WTC11 (cell line): ENCODE measurements at places on chromosomes 2 and 18.
A peak's percentile ranks its signal among the peaks of the same experiment; 100 is the strongest.

- peak; percentile 40 for DNase-seq
Observed at GRCh38 chr2:54957321-54957999, 92.8 kb downstream of the RTN4 start.

- DNase-seq = no peak
Observed at GRCh38 chr2:103293742-103294077, 531.9 kb downstream of the TMEM182 start.

DNA sequence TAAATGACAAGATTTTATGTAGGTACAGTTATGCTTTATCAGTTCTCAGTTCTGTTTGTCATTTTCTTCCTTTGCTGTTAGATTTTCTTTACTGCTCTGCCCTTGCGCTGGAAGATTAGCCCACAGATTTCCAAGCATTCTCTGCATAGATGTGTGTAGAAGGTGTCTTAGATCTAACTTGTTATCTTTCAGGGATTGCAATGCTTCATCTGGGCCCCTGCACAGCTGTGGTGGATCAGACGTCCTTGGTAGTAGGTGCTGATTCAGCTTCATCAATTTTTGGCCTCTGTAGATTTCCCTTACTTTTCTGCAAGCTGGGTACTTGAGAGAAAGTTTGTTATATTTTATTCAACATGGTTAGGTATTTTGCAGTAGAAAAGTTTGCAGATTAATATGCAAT, 115.3 kb upstream of the LINC00305 start:
- DNase-seq = no peak

- DNase-seq = no peak
Observed at GRCh38 chr2:131488306-131489205, 3.6 kb downstream of the MZT2A start.

GRCh38 chr2:158403237-158403636, 53.3 kb downstream of the CCDC148 start:
- DNase-seq = no peak

- DNase-seq = no peak
Observed at GRCh38 chr18:43236921-43237320, 40.4 kb downstream of the SYT4 start.

- no peak for DNase-seq
Observed at GRCh38 chr2:55965966-55966365, 42.4 kb upstream of the EFEMP1 start.

- no peak for DNase-seq
Observed at GRCh38 chr2:73952499-73953446, 26.1 kb downstream of the DGUOK start.

DNA sequence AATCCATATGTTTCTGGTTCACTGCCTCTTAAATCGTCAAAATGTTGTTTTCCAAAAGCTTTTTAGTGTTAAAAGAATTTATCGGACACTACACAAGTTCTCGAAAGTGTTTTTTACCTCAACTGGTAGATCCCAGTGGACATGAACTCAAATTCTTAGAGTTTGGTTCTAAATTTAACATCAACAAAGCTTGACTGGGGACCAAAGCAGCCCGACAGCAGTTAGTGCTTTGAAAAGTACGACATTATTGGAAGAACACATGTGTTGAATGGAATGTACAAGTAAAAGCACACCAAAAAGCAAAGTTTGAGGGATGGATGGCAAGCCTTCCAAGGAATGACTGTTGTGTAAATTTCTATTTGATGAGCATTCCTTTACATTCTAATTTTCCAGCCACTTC, 803.9 kb upstream of the POU3F3 start:
- DNase-seq = no peak

DNA sequence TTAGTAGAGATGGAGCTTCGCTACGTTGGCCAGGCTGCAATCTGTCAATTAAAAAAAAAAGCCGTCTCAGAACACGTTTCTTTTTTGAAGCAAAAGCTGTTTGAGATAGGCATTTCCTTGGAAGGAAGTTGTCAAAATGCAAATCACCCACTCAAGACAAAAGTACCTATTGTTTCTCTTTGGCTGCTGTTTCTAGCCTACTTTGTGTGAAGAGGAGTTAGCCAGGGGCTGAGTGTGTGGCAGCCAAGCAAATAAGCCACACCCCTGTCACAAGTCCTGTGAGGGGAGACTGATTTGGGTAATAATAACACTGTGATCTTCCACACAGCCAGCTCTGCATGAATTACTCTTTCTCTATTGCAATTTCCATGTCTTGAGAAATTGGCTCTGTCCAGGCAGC, 47.4 kb upstream of the CDCA7 start:
- no peak for DNase-seq

- no peak for DNase-seq
Observed at GRCh38 chr2:97751752-97752151, 38.4 kb downstream of the ZAP70 start.

DNA sequence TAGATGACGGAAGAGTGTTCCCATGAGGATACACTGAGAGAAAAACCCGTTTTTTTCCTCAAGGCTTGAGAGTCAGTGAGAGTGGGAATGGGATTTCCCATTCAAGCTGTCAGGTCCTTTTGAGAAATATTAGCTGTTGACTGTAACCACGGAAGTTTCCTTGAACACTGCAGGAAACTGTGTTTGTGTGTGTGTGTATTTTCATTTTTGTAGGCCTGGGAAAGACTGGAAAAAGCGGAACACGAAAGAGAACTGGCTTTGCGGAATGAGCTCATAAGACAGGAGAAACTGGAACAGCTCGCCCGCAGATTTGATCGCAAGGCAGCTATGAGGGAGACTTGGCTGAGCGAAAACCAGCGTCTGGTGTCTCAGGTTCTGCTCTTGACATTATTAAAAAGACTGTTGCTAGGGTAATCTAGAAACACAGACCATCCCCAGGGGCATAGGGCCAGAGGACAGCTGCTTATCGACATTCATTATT, 98.8 kb upstream of the EML6 start:
- no peak for DNase-seq

DNA sequence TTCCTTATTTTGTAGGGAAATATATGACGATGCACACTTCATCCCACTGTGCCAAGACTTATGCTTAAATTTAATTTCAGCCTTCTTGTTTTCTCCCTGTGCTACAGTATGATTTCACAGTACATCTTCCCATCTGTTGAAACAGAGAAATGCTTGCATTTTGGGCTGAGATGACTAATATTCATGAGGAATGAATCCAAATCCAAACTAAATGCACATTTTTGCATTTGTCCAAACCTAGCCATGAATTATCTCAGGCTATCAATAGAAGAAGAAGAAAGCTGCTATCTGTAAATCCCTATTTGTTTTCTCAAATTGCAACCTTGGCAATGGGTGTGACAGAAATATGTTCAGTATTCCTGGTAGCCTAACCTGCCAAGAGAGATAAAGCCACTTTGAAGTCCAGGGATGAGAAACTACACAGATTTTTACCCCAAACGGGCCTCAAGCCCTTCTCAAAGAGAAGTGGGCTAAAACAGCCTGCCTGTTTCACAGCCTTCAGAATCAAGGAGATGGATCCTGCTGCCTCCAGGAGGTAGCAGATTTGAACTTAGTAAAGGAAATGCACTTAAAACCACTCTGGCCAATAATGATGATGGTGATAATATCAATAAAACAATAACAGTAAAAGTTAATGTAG, 306.9 kb upstream of the NT5C1B start:
- no peak for DNase-seq

- DNase-seq = no peak
Observed at GRCh38 chr18:76463872-76464271, 31.2 kb downstream of the ZNF516 start.

- no peak for DNase-seq
Observed at GRCh38 chr2:214127571-214127970, 283.3 kb upstream of the VWC2L start.

DNA sequence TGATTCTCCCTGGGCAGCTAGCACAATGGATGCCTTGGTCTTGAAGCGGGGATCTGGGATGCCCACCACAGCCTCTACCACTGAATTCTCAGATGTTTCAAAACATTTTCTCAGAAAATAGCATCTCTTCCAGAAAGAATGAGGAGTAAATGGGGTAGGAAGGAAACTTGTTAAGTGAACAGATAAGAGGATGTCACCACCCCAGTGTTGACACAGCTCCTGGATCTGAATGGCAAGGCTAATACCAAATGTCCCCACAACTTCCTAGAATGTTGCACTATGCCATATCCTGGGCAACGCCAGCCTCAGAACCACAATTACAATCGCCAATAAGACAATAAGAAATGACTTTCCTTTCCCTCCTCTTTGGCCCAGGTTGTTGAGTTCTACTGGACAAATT, 177.2 kb downstream of the BCL11A start:
- no peak for DNase-seq

DNA sequence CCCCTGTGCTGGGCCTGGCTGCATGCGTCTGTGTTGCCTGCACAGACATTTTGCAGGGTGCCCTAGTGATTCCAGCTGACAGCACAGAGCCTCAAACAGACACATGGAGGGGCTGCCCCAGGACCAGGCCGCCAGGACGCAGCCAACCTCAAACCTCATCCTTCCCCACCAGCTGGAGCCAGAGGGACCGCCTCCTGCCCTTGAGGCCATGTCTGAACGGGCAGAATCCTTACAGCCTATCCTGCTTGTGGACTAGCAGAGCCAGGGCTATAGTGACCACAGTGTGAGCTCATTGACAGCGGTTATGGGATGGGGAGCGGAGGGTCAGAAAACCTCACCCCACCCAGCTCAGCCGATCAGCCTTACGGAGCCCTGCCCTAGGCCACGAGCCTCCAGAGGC, 22.4 kb downstream of the ODC1 start:
- DNase-seq = no peak

DNA sequence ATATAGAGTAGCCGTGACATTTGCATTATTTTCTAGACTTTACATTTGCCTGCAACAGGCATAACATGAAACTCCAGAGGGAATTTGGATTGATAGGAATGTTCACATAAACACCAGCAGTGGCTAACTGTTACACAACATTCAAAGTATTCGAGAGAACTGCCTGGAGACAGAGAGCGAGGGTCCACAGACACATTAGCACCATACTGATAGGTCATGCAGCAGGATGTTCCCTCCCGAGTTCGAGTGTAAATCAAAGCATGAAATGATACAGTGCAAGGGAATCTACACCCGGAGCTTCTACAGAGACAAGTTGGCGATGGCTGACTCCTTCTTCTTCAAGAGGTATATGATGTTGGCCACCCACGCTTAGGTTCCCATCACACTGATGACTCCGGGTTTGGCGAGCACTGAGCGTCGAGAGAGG, 89.5 kb downstream of the COL6A3 start:
- no peak for DNase-seq

DNA sequence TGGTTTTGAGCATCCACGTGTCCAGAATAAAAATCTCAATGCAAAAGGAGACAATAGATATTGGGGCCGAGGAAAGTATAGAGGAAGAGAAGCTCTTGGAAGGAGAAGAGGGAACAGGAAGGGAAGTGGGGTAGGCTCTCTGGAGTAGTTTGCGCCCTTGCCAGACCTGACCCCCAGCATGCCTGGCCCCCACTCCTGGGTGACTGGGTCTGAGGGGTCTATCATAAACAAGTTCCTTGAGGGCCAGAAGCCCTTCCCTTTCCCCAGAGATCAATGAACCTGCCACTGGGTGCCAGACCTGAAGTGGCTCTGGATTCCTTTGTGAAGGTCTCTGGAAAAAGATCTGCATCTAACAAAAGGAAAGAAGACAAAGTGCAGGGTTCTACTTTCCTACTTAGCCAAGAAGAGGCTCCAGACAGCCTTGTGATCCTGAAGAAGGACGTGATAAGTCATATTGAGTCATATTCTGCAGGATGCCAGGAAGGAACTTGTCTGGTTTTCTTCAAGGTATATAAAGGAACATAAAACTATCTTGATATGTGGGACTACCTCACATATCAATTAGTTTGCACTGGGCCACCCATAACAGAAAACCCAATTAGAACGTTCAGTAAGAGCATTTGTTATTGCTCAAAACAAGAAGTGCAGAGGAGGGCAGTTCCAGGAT, 18.7 kb upstream of the ATOH8 start:
- DNase-seq = no peak

DNA sequence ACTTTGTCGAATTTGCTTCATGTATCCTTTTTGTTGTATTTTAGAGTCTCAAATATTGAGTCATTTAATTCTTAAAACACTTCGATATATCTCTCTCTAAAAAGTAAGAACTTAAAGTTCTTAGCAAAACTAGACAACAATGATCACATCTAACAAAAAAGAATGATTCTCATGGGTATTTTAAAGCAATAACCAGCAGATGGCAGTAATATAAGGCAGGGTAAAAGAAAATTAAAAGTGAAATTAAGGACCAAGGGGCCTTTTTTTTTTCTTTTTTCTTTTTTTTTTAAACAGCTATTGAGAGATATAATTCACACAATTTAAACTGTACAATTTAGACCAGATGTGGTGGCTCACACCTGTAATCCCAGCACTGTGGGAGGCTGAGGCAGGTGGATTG, 9.9 kb upstream of the AOX1 start:
- DNase-seq = no peak

GRCh38 chr2:135952891-135953290, 32.5 kb downstream of the DARS1 start:
- no peak for DNase-seq

DNA sequence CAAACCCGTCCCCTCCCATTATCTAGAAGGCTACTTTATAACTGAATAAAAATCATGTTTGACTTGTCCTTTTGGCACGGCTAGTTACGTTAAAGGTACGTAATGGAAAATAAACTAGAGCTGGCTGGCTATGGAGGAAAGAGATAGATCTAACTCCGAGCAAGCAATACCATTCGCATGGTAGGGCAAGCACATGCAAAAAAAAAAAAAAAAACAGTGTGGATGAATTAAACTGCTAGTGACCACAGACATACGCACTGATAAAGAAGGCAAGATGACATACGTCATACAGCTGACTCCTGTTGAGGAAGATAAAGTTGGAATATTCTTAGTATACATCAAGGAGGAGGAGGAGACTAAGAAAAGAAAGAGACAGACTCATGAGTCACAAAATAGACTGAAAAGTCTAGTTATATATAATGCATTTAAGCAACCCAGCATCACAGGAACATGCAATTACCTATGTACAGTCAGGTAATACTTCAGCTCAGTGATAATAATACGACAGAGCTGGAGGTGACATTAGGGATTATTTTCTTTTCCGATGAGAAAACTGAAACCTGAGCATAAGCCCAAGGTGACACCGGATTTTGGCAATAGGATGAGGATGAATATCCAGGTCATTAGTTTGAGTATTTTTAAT, 37.9 kb upstream of the NARS1 start:
- DNase-seq = no peak

GRCh38 chr2:3420769-3421397, 41.4 kb downstream of the TRAPPC12 start:
- no peak for DNase-seq

GRCh38 chr2:95008306-95008705, 17.2 kb upstream of the MAL start:
- DNase-seq = no peak

DNA sequence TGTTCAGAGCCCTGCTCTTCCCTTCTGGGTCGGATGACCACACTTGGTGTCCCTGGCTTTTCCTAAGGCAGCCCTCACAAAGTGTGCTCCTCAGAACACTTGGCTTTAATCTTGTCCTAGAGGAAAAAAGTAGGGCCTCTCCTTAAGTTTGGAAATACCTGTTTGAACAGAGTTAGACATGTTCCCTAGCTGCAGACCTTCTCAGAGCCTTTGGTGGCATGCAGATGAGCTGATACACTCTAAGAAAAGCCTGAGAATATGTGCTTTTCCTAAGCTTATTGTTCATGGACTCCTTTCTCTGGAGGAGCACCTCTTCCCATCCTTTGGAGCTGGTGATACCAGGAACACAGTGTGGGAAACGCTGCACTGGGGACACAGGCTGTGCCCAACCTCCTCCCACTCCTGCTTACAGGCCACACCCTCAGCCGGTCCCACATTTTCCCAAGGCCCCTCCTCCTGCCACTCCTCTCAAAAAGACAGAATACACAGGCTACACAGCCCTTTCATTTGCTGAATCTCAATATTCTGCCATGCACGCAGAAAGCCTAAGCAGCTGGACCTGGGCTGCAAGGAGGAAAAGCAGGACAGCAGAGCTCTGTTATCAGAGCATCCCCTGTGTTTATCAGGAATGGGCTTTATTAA, 443.6 kb downstream of the NBAS start:
- no peak for DNase-seq
